ENCODE measurements at places on chromosomes 11 and 22.

- no peak for DNase-seq
These were observed 1.5 kb upstream of the UBASH3B start for GRCh38 chr11:122653916-122654585.

DNA sequence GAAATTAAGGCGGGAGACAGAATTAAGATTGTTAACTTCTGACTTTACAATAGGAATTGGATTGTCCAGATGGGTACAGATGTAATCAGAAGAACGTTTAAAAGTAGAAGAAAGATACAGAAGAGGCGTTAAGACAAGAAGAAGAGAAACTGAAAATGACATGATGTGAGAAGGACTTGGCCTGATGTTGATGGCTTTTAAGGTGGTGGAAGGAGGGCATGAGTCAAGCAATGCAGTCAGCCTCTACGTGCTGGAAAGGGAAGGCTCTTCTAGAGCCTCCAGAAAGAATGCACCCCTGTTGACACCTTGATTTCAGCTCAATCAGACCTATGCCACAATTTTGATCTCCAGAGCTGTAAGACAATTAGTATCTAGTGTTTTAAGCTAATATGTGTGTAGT is 466.9 kb upstream of the LRRC4C start:
- DNase-seq = no peak

DNA sequence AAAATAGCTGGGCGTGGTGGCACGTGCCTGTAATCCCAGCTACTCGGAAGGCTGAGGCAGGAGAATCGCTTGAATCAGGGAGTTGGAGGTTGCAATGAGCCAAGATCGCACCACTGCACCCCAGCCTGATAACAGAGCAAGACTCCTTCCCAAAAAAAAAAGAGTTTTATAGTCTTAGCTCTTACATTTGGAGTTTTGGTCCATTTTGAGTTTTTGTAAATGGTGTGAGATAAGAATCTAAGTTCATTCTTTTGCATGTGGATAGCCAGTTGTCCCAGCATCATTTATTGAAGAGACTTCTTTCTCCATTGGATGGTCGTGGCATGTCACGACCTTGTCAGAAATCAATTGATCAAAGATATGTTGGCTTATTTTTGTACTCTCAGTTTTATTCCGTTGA is 34.6 kb downstream of the RNF121 start:
- DNase-seq = no peak

- DNase-seq = no peak
These were observed 10.5 kb downstream of the AP2A2 start for GRCh38 chr11:936199-936598.

DNA sequence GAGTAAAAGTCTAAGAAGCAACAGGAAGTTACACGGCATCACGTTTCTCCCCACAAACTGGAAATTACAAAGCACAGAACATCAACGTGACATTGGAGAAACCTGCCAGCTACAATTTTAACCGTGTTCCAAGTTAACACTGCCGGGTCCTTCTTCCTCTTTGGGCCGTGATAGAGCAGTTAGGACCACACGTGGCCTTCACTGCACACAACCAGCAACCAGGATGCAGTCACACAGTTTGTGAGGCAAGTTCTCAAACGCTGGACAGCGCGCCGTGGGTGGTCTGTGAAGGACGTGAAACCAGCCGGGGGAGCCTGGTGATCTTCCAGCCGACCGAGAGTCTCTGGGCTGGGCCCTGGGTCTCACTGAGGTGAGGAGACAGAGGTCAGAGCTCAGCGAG is 14.6 kb downstream of the C11orf21 start:
- DNase-seq = no peak

- DNase-seq = peak; percentile 12
These were observed 5.2 kb downstream of the TMEM134 start for GRCh38 chr11:67463680-67464410.

DNA sequence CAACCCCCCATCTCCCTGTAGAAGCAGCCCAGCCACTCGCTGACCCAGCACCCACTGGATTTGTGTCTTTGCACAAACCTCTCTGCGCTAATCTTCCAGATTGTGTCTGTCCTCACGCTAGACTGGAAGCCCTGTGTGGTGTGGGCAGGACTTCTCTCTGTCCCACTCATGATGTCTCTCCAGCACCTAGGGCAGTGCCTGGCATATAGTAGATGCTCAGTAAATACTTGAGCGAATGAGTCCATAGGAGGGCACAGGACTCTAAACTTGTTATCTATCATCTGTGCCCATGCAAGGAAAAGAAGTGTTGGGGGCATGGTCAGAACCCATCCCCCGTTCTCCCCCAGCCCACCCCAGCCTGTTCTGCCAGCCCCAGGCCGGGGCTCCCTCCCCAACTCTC is 22.9 kb downstream of the RPL3 start:
- DNase-seq = no peak

GRCh38 chr11:86438685-86439084 is 64.0 kb downstream of the CCDC81 start:
- DNase-seq = peak; percentile 60

GRCh38 chr22:30705710-30706651 is 11.3 kb downstream of the OSBP2 start:
- DNase-seq = peak; percentile 94

DNA sequence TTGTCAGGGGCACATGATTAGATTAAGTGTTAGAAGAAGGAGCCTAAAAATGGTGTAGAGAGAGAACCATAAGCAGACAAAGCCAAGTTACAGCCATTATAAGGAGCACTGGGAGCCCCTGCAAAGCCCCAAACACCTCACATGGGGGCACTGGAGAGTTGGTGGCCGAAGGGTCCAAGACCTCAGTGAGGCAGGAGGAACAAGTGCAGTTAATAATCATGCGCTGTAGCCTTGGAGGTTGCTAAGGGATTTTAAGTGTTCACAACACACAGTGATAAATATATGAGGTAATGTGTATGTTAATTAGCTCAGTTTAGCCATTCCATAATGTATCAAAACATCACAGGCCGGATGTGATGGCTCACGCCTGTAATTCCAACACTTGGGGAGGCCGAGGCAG is 54.4 kb upstream of the JAM3 start:
- peak; percentile 24 for DNase-seq

DNA sequence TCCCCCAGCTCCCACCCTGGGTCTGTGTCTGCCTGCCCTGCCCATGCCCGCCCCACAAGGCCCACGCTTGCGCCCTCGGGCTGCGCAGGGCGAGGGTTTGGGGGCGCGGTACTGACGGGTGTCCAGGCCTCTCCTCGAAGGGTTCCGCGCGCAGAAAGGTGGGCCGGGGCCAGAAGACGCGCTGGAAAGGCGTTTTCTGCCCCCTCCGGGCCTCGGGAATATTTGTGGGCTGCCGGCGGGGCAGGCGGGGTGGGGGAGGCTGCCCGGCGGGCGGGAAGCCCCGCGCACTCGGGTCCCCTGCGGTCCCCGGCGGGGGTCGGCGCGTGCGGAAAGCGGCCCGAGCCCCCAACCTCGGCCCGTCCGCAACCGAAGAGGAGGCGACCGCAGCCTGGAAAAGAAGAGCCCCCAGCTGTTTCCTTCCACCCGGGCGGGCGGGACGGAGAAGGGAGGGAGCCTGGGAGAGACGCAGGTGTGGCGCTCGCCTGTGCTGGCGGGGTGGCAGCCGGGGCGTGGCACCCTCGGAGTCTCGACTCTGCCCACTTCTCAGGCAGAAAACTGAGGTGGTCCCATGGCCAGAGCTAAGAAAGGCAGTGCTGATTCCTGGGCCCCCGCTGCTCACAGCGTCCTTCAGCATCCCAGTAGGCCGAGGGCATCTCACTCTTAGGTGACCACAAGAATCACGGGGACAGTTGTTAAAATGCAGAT is 59.0 kb downstream of the THAP12 start:
- no peak for DNase-seq

DNA sequence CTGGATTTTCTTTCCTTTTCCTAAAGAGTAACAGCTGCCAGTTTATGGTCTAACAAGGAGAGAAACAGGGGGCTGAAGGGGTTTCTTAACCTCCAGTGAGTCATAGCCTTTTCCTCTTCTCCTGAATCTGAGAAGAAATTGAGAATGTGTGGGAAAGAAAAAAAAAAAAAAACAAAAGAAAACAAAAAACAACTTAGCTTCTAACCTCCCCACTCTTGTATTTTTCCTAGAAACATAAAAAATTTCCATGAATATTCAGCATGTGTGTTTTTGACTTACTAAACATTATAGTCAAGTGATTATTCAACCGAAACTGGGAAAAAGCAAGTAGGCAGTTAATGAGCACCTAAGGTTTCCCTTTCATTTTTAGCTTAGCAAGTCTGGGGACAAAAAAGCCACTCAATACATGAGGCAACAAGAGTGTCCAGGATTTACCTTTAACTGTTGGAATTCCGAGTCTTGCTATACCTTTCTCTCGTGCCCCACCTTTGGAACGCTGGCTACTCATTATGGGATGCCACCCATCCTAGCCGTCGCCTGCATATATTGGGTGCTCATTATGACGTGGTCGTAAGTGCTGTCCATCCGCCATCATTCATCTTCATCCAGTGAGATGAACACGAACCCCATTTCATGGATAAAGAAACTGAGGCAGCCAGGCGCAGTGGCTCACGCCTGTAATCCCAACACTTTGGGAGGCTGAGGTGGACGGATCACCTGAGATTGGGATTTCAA is 2.4 kb downstream of the ASPHD2 start:
- DNase-seq = peak; percentile 34

DNA sequence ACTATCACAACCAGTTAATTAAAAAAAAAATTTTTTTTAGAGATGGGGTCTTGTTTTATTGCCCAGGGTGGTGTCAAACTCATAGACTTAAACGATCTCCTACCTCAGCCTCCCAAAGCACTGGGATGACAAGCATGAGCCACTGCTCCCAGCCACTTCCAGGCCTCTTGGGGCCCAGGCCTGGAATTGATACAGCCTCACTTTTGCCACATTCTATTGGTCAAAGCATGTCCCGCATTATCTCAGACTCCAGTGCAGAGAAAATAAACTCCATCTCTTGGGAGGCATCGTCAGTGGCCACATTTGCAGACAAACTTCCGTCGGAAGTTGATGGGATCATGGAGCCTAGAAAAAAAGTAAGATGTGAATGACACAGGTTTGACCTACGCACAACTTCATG is 9.4 kb upstream of the RASD2 start:
- DNase-seq = no peak

DNA sequence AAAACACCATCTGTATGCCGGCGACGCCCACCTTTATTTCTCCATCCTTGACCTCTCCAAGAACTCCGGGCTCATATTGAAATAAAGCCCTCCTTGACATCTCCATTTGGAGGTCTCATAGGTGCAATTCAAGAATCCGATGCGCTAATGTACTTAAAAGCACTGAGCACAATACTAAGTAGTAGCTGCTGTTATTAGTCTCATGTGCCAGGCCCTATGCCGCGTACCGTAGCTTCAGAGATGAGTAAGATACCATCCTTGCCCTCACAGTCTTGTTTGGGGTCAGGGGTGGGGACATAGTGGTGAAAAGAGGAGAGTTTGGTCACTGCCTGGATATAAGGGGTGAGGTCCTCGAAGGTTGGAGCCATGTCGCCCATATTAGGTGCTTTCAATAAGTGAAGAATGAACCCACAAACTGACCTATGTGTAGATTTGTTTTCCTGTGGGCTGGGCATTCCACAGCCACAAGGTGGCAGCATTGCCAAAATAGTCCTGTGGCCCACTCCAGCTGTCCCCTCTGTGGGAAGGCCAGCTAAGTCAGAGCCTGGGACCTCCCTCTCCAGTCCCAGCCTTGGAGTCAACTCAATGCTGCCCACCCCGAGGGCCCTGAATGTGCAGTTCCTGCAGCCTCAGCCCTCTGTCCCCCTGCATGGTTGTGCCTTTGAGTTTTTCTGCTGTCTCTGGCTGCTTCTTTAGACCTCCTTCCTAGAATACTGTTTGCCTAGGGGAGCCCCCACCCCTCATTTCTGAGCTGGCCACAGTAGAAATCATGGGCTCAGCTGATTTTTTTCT is 6.5 kb downstream of the DCPS start:
- peak; percentile 82 for DNase-seq

- peak; percentile 13 for DNase-seq
These were observed 48.1 kb upstream of the TOP3B start for GRCh38 chr22:22030493-22031182.

DNA sequence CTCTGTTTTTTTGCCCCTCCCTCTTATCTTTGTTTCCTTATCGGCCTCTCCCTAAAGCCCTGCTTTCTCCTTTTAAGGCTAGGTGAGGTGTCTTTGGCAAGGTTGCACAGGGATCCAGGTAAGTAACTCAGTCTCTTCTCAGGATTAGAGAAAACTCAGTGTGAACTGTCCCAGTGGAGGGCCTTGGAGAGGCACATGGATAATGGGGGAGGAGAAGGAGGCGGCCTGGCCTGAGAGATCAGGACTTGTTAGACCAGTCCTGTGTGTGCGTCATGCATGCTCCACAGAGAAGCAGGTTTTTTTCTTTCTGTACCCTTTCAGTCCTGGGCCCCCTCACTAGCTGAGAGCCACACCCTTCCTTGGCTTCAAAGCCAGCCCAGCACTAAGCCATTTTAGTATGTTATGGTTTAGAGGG is 19.9 kb downstream of the CTNND1 start:
- no peak for DNase-seq

- DNase-seq = peak; percentile 27
These were observed 17.1 kb downstream of the HSD17B12 start for GRCh38 chr11:43697679-43698078.

GRCh38 chr11:64361659-64362058 is 2.7 kb downstream of the RPS6KA4 start:
- DNase-seq = no peak

DNA sequence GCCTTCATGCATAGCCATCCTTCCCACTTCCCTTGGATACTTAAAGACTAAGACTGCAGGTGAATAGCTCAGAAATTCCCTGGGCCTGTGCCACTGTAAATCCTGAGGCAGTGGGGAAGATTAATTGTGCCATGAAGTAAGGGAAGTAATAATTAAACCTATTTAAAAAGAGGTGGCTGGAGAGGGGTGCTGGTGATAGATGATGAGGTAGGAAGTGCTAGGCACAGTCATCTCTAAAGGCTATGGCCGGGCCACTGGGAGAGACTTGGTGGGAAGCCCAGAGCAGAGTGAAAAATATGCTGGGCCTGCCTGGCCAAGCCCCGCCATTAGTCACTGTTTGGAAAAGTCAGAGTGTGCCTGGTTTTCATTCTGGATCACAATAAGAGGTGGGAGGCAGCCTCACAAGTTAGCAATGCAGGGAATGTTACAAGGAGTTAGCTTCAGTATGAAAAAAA is 197.2 kb upstream of the PITPNB start:
- peak; percentile 94 for DNase-seq

DNA sequence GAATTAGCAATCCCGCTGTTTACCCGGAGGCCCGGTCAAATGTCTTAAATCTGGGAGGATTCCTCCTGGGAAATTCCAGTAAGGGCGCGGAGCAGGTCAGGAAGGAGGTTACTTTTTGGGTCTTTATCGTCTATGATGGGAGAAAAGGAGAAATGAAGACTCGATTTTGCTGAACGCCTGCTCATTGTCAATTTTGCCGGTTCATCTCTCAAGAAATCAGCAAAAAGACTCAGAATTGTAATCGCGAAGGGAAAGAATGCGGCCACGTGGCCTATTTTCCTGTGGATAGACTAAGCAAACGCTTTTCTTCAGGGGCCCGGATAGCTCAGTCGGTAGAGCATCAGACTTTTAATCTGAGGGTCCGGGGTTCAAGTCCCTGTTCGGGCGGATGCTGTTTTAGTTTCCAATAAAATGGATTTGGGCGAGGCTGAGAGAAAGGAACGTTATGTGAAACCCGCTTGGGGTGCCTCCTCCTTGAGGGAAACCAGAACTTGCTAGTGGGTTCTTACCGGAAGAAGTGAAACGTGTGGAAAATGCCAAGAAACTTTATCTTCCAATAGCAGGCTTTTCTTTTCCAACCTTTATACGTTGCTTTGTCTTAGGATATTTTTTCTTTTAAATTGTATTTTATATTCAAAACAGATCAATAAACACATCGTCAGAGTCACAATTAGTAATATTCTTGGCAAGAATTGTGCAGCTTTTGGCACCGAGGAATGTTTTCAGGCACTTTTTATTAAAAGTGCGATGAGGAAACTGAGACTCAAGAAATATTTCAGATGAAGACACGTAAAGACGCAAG is 45.0 kb downstream of the OR4D9 start:
- DNase-seq = peak; percentile 89
